ENCODE measurements at places on chromosomes 4 and X.
A peak's percentile ranks its signal among the peaks of the same experiment; 100 is the strongest.

- no peak for DNase-seq
These were observed 336.2 kb upstream of the PPARGC1A start for GRCh38 chr4:24226023-24226422.

DNA sequence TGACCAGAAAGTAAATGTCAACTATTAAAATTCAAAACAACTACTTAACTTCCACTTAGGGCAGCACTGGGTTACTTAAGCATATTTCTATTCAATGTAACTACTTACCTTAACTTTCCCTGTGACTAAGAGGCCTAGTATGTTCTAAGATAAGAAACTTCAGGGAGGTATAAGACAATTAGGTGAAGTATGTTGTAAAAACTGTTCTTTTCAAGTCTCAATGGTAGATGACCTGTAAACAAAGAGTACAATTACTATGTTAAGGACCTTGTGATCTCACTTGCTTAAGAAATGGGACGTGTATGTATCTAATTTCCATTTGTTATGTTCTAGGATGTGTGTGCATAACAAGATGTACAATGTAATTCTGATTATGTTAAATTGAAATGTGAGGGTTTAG is 960.5 kb downstream of the CCSER1 start:
- no peak for DNase-seq

GRCh38 chr4:48271626-48272025 is 2.0 kb upstream of the TEC start:
- no peak for DNase-seq

GRCh38 chrX:71225009-71225408 is 2.0 kb downstream of the GJB1 start:
- no peak for DNase-seq

GRCh38 chrX:41594634-41595033 is 94.1 kb upstream of the GPR34 start:
- no peak for DNase-seq

DNA sequence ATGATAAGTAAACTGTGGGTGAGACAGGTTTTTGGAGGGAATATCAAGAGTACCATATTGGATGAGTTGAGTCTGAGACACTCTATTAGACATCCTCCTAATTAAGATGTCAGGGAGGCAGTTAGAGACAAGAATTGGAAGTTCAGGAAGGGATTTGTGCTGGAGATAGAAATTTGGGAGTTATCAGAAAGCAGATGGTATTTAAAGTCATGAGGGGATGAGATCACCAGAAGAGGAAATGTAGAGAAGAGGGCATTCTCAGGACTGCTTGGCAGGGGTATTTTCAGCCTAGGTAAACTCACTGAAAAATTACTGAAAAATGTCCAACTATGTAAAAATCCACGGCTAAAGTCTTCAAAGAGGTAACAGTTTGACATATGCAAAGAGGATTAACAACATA is 161.6 kb upstream of the PGRMC2 start:
- DNase-seq: no peak

- DNase-seq: peak; percentile 12
These were observed 7.0 kb downstream of the TNIP3 start for GRCh38 chr4:121156822-121157769.

DNA sequence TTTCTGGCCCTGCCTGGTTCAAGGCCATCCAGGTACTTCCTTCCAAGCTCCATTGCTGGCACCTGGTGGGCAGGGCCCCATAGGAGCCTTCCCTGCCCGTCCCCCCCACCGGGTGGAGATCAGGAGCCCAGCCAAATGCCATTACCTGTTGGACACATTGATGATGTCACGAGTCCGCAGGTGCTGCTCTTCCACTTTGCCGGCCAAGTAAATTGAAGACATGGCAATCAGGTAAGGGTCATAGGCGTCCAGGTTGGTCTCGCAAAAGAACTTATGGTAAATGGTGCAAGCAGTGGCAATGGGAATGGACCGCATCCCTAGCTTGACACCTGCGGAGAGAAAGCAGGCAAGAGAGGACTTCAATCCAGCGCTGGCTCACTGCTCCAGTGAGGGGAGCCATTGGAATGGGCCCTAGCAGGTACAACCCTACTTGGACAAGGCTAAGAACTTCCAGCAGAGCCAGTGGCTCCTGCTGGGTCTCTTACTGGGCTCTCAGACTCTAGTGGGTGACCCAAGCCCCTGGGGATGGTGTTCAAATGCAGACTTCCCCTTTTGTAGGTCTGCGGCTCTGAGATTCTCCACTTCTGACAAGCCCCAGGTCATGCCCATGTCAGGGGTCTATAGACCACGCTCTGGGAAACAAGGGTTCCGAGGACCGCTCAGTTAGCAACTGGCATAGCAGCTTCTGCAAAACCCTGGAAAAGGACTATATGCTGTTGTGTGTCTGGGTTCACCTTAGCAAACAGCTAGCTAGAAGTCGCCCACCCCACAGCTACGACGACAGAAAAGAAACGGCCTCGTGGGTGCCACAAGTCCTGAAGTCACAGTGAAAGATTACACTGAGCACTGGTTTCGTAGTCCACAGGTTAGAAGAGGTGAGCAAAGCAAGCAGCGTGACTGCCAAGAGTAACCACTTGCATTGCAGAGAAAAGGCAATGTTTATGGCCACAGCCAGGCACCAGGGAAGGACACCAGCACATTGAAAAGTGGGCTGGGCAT is 2.8 kb downstream of the CCNQ start:
- DNase-seq: no peak

Measured in 8988T (cell line).